ENCODE measurements at places on chromosomes 3 and 15.
A peak's percentile ranks its signal among the peaks of the same experiment; 100 is the strongest.

- DNase-seq, result no peak
Observed at GRCh38 chr3:52998771-52999513, 46.9 kb downstream of the SFMBT1 start.

GRCh38 chr3:157104928-157105652, 54.9 kb downstream of the CCNL1 start:
- DNase-seq, result no peak

- DNase-seq, result no peak
Observed at GRCh38 chr3:25532431-25533162, 104.5 kb downstream of the RARB start.

- no peak for DNase-seq
Observed at GRCh38 chr3:115706311-115706829, 83.1 kb downstream of the GAP43 start.

GRCh38 chr3:155771126-155771525, 26.3 kb upstream of the PLCH1 start:
- no peak for DNase-seq

GRCh38 chr3:4406746-4407568, 60.1 kb downstream of the SUMF1 start:
- no peak for DNase-seq

DNA sequence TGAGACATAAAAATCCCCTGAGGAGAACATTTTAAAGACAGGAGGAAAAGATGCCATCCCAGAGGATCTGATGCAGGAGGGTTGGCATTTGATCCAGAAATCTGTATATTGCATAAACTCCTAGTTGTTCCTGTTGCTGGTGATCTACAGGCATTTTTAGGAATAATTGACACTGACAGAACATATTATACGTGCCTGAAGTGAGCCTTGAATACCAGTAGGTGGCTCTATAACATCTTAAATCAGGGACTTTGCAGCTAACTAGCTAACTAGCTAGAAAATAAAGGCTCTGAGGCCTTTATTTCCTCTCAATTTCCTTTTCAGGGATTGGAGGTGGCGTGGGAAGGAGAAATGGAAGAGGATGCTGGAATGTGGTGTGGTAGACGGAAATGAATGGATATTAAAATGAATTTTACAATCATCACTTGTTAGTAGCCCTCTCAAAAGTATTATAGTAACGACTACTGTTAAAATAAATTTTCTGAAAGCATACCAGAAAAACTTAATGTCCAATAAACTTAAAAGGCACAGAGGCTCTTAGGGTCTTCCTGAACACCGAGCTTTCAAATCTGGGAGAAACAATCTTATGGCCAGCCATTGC, 73.8 kb upstream of the ZBED2 start:
- no peak for DNase-seq

DNA sequence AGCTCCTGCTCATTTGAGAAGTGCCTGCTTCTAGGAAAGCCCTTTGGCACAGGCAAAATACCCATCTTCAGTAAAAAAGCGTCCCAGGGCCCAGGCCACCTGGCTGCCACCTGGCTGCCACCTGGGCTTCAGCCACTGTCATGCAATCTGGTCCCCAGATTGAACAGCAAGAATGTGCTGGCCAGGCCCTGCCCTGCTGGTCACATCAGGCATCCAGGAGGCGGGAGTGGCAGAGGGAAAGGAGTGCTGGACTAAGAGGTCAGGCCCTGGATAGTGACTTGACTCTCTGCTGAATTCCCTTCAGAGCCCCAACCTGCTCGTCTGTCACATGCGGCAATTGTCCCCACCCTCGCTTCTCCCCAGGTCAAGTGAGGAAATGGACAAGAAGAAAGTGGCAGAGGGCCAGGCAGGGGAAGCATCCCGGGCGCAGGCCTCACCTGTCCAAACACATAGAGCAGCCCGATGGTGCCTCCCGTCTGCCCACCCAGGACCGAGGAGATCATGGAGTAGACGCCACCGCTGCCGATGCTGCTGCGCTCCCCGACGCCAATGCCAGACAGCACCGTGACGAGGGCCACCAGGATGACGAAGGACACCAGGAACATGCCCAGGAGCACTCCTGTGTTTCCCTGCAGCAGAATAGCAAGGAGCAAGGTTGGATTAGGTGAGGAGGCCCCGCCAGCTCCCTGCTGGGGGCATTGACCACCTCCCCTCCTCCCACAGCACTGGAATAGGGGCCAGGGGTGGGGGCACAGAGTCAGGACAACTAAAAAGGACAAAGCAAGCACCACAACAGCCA, 25.5 kb downstream of the SLC12A8 start:
- DNase-seq, result no peak

- DNase-seq, result no peak
Observed at GRCh38 chr3:33941804-33942203, 143.4 kb downstream of the PDCD6IP start.

DNA sequence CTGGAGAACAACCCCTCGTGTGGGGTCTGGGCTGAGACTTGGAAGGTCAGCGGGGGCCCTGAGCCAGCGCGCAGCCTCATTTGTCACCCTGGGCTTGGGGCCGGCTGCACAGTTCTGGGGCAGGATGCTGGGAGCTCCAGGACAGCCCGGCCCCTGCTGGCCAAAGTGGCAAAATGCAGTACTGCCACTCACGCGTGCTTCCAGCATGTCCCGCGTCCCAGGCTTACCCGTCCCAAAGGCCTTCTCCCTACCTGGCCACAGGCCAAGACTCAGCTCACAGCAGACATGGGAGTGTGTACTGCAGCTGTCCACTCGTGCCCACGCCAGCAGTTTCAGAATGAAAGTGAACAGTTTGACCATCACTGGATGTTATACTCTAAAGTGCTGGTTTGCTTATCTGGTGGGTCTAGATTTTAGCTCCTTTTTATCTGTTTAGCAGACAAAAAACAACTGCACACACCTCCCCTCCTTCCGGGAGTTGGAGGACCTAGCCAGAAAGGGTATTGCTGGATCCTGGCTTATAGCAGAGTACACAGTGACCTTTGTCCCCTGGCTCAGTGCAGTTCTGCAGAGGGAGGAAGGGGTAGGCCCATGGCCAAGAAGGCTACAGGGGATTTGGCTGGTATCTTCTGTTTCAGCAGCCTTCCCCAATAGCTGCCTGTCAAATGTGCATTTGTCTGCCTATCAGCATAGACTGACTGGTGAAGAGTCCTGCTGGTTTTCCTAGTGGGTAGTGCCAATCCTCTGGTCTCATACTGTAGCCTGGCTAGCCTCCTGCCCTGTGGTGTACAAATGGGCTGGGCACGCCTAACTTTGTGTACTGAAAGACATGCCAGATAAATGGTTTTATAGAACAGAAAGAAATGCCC, 23.2 kb upstream of the IP6K2 start:
- peak; percentile 56 for DNase-seq

DNA sequence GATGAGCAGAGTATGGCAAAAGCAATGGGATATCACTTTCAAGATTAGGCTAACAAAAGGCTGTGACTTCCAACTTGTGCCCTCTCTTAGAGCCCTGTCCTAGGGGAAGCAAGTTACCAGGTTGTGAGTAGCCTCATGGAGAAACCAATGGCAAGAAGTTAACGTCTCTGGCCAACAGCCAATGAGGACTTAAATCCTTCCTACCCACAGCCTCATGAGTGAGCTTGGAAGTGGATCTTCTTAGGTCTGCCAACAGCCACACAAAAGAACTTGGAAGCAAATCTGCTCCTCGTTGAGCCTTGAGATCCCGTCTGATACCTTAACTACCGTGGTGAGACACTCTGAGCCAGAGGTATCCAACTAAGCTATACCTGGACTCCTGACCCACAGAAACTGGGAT, 5.7 kb downstream of the NME9 start:
- DNase-seq, result no peak

GRCh38 chr3:49912881-49913281, 9.2 kb upstream of the MST1R start:
- DNase-seq, result no peak

- peak; percentile 7 for DNase-seq
Observed at GRCh38 chr3:38114875-38115644, 21.9 kb downstream of the ACAA1 start.

- DNase-seq, result no peak
Observed at GRCh38 chr3:50666837-50667236, 7.9 kb upstream of the DOCK3 start.

- DNase-seq, result no peak
Observed at GRCh38 chr3:172376881-172377280, 71.4 kb downstream of the GHSR start.

- DNase-seq, result no peak
Observed at GRCh38 chr3:53496984-53497383, 2.6 kb downstream of the CACNA1D start.

GRCh38 chr3:170062769-170063168, 25.0 kb downstream of the GPR160 start:
- no peak for DNase-seq
